ENCODE measurements at places on chromosomes 3 and 15.

- DNase-seq, result no peak
Observed at GRCh38 chr15:31260646-31261265, 65.9 kb upstream of the KLF13 start.

DNA sequence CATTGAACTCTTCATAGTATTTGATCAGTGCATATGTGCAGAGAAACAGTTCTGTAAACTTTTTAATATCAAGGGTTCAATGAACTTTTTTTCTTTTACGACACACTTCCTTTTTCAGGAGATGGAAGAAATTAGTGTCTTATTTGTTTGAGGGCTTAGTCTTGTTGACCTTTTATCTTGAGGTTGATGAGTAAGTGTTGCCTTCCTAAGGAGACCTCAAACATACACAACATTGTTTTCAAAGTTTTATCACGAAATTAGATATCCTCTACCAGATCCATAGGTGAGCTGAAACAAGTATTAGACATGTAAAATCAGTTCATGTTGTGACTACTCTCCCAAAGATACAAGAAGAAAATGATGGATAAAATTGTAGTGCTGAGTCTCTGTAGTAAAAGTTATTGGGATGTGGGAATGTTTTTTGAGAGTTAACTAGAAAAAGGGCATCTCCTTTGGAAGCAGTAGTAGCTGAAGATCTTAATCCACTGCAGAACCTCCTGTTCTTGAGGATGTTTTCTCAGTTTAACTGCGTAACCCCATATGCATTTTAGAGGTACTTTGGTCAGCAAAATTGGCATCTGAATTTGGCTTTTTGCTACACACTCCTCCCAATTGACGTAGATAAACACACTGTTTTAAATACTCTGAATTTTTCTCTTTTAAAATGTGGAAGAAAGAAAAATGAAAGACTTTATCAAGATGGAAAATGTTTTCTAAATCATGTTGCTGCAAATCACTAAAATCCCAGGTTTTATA lies 116.8 kb downstream of the GALK2 start:
- DNase-seq, result no peak

DNA sequence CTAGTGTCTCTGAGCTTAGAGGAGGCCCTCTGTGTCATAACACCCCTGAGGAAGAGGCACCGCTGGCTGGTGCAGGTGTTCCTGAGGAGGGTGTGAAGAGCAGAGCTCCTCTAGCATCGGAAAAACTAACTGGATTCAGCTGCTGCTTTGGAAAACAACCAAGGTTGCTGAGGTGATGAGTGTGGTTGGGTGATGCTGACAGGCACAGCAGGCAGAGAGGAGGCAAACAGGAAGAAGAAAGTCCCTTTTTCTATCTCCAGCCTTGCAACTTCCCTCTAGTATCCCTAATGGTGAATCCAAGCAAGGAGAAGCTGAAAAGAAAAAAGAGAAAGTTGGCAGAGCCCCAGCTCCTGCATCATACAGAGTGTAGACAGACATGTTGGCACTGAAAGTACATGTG lies 3.8 kb upstream of the OR4F15 start:
- DNase-seq, result no peak

GRCh38 chr15:81282911-81283310 lies 41.0 kb downstream of the STARD5 start:
- no peak for DNase-seq

DNA sequence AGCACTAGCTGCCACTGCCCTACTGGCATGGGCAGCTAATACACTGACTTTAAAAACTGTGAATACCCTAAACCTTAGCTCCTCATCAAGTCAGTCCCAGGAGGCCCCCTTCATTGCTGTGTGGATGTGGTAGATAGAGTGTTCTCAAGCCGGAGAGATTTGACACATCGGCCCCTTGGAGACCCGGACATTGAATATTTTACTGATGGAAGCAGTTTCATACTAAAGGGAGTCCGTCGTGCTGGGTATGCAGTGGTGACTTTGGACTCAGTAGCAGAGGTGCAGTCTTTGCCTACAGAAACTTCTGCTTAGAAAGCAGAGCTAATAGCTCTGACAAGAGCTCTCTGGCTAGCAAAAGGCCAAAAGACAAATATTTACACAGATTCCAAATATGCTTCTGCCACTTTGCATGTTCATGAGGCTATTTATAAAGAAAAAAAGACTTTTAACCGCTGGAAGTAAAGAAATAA lies 17.5 kb downstream of the CCR4 start:
- no peak for DNase-seq
